ENCODE measurements at places on chromosomes 1 and 21.
A peak's percentile ranks its signal among the peaks of the same experiment; 100 is the strongest.

- no peak for DNase-seq
Measured at GRCh38 chr1:207035877-207036551, 3.5 kb upstream of the C1orf116 start.

DNA sequence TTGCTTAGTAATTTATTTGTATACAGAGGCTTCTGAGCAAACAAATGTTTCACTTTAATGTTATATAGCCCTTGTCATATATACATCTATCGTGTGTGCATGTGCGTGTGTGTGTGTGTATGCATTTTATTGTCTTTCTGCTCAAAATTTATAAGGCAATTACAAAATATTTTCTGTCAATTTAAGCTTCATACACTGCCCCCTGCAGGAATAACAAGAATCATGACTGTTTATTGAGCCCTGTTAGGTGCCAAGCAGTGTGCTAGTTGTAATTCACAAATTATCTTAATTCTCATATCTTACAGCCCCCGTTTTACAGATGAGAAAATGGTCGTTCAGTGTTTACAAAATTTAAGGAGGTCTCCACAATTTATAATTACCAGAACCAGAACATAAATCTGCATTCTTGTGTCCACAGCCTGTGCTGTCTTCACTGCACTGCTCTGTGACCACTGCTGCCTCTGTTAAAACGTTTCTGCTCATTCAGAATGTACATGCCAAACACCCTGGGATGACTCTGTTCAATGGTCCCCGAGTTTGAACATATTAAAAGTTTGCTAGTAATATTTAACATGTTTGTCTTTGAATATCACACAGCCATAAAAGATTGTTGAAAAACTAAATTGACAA lies 181.3 kb downstream of the ATP6V1G3 start:
- peak; percentile 30 for DNase-seq

DNA sequence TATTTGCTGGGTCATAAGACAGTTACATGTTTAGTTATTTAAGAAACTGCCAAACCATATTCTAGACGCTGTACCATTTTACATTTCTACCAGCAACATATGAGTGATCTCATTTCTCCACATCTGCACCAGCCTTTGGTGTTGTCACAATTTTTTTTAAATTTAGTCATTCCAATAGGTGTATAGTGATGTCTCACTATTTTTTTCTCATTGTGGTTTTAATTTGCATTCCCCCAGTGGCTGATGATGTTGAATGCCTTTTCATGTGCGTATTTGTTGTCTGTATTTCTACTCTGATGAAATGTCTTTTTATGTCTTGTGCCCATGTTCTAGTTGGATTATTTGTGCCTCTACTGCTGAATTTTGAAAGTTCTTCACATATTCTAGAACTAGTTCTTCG lies 38.4 kb downstream of the NFASC start:
- no peak for DNase-seq

DNA sequence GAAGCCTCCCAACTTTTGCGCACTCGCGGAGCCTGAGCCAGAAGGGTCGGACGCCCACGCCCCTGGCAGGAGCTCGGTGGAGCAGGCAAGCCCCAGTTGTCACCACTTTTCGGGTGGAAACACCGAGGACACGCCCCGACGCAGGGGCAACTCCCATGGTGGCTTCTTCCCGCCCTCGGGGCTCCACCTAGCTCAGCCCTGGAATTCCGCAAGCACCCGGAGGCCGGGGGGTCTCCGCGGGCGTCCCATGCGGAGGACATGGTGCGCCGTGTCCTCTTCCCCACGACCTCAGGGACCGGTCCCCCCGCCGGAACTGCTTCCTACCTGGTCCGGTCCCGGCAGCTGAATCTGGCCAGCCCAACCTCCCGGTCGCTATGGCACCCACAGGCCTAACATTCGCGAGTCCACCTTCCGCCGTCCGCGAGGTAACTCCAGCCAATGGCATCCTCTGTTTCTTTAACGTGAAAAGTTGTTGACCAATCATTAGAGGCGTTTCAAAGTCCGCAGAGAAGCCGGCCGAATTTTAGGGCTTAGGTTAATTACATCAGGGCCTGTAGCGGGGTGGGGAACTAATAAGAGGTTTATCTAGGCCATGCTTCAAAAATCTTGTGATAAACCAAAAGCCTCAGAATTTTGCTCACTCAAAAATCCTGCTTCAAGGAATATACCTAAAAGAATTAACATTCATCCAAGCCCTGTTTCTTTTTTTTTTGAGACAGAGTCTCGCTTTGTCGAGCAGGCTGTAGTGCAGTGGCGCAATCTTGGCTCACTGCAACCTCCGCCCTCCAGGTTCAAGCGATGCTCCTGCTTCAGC lies at the start of gene STPG1:
Gene STPG1, minus strand, starts transcription at position 433 of the 814 bp plus-strand sequence. CDS start 12,394 bp downstream, outside the sequence.
- DNase-seq, result peak; percentile 82

DNA sequence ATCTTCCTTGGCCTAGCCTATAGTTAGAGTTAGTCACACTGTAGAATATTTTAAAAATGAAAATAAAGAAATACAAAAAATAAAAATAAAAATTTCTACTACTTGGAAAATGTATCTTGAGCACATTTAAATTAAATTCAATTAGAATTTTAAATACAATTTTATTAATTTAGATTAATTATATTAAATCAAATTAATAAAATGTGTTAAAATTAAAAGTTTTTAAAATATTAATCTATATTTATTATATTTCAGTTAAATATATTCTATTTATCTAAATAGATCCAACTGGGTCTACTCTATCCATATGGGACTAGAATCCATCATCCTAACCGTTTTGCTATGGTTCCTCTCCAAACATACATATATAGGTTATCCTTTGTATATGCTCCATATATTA lies 588.3 kb upstream of the TMPRSS15 start:
- DNase-seq, result no peak

DNA sequence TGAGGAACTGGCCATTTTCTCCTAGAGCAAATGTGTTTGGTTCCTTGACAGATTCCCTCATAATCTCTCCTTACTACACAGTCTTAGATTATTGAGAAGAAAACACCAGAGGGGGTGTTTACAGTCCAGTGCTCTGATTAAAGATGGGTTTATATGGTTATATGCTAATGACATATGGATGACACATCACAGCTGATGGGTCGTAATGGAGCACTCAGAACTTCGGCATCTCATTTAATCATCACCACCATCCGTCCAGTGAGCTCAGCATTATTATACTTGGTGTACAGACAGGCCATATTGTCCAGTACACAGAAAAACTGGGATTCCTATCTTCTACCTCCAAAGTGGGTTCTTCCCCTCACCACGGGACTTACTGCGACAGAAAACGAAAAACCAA lies 22.3 kb upstream of the NR5A2 start:
- no peak for DNase-seq
